ENCODE measurements at places on chromosomes 6 and 20.

DNA sequence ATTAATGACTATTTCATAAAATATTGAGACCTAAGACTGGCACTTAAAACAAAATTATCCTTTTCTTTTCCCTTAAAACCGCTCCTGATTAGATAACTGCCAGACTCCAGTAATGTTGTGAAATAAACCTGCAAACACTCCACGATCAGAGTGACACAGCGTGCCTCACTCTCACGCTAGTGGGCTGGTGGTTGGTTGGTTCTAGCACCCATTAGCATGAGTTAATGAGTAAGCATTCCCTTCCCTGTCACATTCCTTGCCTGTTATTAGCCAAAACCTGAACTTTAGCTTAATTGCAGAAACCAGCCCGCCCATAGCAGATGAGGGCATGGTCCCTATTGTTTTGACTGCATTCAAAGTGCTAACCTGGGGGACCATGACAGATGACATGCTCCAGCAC is 193.4 kb downstream of the CD83 start:
- DNase-seq = no peak

GRCh38 chr6:28401172-28401571 is 1.6 kb upstream of the ZSCAN12 start:
- DNase-seq = no peak

GRCh38 chr20:63330940-63331339 is 30.2 kb downstream of the CHRNA4 start:
- no peak for DNase-seq

DNA sequence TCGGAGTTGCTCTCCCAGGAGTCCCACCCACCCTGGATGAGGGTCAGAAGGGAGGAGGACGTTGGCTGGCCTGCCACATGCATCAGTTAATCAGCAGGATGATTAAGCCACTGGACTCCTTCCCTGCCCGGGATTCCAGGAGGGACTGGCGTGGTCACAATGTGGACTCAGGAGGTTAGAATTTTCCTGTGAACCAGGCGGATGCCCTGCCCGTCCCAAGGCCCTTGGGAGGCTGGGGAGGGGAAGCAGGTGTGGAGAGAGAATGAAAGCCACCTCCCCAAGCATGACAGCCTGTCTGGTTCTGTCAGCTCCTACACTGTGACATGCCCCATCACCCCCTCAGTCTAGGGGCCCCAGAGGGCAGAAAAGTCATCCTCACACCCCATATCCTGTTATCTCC is 11.6 kb upstream of the ITPR3 start:
- DNase-seq = no peak

- no peak for DNase-seq
Measured at GRCh38 chr20:52738081-52738480, 234.1 kb upstream of the TSHZ2 start.

- DNase-seq = no peak
Measured at GRCh38 chr6:46080111-46080510, 49.7 kb upstream of the ENPP4 start.

DNA sequence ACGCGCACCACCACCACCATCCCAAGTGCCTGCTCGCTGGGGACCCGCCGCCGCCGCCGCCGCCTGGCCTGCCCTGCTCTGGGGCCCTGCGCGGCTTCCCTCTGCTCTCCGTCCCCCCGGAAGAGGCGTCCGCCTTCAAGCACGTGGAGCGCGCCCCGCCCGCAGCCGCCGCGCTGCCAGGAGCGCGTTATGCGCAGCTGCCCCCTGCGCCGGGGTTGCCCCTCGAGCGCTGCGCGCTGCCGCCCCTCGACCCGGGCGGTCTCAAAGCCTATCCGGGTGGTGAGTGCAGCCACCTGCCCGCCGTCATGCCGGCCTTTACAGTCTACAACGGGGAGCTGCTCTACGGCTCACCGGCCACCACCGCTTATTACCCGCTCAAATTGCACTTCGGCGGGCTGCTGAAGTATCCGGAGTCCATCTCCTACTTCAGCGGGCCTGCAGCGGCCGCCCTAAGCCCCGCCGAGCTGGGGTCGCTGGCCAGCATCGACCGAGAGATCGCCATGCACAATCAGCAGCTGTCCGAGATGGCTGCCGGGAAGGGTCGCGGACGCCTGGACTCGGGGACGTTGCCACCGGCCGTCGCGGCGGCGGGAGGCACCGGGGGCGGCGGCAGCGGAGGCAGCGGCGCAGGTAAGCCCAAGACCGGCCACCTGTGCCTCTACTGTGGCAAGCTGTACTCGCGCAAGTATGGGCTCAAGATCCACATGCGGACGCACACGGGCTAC is 7.2 kb downstream of the PRDM13 start:
- no peak for DNase-seq

GRCh38 chr20:56212091-56212490 is 36.4 kb upstream of the MC3R start:
- no peak for DNase-seq

DNA sequence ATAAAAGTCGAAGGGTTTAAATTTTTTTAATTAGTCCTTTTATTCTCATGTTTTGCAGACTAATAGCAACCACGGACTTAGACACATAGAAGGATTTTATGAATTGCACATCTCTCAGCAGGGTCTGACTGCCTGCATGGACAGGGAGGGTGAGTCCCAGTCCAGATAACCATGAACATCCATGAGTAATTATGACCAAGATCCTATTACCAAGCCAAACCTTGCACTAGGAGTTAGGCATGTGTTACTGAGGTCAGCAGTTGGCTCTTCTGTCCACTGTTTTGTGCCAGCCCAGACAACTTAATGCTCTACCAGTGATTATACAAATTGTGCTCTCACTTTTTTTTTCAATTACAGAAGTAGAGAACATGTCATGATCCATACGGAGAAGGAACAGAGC is 211.2 kb downstream of the MAFB start:
- DNase-seq = no peak

DNA sequence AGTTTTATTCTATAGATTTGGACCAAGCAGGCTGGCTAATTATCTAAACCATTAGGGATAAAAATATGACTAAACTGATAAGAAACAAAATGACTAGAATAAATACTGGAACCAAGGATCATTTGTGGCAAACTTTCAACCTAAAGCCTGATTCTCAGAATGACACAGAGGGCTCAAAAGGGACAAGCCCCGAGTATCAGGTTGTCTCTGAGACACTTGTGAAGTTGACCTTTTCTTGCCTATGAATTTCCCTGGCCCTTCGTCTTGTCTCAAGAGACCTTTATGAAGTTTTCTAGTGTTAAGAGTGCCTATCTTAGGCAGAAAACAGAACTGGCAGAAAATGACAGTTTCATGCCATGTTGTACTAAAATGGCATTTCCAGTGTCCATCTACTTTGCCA is 68.3 kb downstream of the IMPG1 start:
- DNase-seq = no peak

DNA sequence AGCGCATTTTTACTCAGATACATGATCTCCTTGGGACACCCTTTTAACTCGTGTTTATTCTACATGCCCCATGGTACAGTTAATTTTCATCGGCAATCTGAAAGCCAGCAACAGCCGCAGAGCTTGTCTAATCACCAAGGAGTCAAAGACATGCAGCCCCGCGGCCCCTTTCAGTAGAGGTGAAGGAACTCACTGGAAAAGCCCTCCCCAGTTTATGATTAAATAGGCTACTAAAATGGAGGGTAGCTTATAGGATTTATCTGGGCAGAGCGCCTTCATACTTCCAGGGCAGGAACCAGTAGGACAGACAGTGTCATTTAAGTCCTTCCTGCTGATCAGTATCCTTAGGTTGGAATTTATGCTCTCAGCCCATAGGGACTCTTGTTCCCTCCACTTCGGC is 83.5 kb downstream of the DHX35 start:
- DNase-seq = no peak

DNA sequence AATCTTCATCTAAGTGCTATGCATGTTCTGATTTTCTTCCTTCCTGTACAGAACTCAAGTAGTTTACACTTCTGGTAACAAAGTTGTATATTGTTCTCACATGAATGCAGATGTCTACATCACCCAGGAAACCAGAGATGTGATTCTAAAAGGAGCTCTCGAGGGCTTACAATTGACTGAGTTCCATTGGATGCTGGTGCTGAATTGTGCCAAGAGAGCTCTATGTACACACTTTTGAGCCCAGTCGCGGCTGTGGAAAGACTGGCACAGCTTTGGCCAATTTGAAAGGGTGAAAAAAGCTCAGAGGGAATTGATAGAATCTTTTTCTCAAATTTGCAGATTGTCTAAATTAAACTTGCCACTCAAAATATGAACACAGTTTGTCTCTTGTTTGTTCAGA is 340.7 kb downstream of the LMBRD1 start:
- DNase-seq = no peak

DNA sequence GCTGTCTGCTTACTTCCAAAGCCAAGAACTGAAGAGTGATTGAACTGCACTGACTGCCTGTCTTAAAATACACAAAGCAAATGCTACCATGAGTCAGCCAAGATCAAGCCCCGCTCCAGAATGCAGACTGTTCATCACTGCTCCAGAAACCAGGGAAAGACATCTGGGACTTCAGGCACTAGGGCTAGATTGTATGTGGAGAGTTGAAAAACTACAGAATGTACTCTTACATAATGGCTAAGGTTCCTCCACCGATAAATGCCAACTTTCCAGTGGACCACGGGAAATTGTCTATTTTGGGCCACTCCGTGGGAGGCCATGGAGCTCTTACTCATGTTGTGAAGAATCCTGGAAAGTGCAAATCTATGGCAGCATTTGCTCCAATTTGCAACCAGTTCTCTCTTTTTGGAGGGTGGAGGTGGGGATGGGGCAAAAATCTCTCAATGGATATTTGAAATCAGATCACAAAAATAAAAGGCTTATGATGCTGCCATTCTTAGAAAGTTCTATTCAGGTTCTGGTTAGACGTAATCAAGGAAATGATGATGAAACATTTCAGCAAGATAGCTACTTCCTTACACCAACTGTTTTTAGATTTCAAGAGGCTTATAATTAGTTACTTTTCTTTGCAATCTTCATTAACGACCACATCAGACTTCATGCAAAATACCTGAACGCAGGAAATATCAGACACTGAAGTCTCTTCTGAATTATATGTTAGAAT is 11.8 kb upstream of the CAP2 start:
- DNase-seq = no peak

DNA sequence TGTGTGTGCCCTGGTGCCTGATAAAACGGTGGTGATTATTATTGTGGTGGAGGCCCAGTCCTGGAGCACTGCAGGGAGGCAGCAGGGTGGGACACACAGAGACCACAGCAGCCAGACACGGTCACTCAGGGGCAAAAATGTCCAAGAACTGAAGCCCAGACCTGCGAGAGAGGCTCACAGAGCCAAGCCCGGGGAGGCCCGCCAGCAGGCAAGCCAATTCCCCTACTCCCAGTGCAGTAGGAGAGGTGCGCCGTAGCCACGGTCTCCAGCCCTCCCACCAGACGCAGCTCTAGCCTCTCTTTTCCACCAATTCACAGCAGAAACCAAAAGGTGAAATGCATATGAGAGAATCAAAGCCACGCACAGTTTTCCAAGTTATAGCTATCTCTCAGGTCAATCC is 179.4 kb upstream of the TAB2 start:
- DNase-seq = no peak
